ENCODE measurements at places on chromosomes 5 and 9.

- no peak for DNase-seq
Observed at GRCh38 chr5:82816926-82817325, 260.3 kb downstream of the TMEM167A start.

GRCh38 chr5:148998174-148998797 lies 64.6 kb downstream of the SH3TC2 start:
- no peak for DNase-seq

GRCh38 chr5:38208782-38209378 lies 49.5 kb upstream of the EGFLAM start:
- DNase-seq: no peak

GRCh38 chr5:111999286-111999685 lies 242.3 kb upstream of the NREP start:
- no peak for DNase-seq

- no peak for DNase-seq
Observed at GRCh38 chr9:4986783-4987182, 1.7 kb downstream of the JAK2 start.

GRCh38 chr5:94524841-94525697 lies 93.3 kb downstream of the KIAA0825 start:
- DNase-seq: no peak

DNA sequence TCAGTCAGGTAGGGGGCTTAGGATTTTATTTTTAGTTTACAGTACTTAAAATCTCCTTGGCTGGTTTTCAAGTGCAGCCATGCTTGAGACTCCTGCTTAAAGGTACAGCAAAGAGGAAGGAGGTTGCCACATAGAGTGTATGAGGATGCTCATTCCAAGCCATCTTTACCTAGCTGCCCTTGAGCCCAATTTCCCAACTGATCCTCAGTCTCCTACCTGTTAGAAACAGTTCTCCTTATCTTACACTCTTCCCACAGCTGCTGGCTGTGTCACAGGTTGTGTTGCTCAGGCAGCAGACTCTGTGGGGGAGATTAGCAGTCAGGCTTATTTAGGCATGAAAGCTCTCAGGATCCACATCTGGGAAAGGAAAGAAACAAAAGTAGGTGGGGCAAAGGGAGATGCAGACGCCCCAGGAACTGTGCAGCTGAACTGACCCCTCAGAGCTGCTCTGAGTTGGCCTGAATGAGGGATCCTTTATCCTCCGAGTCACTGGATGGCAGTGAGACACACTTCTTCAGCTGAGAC lies 95.1 kb downstream of the NMUR2 start:
- no peak for DNase-seq

DNA sequence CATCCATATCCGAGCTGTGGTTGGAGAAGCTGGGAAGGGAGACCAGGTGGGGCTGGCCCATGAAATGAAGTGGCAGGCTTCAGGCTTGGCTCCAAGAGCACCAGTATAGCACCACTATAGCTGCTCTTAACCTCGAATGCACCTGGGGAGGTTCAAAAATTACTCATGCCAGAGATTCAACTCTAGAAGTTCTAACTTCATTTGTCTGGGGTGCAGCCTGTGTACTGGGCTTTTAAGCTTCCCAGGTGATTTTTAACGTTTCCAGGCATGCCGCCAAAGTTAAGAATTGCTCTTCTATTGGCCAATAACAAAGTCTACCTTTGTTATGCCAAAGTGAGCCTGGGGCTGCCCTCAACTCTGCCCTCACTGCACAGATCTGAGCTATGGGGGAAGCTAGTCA lies 458 bp downstream of the PRSS3 start:
- DNase-seq: no peak

DNA sequence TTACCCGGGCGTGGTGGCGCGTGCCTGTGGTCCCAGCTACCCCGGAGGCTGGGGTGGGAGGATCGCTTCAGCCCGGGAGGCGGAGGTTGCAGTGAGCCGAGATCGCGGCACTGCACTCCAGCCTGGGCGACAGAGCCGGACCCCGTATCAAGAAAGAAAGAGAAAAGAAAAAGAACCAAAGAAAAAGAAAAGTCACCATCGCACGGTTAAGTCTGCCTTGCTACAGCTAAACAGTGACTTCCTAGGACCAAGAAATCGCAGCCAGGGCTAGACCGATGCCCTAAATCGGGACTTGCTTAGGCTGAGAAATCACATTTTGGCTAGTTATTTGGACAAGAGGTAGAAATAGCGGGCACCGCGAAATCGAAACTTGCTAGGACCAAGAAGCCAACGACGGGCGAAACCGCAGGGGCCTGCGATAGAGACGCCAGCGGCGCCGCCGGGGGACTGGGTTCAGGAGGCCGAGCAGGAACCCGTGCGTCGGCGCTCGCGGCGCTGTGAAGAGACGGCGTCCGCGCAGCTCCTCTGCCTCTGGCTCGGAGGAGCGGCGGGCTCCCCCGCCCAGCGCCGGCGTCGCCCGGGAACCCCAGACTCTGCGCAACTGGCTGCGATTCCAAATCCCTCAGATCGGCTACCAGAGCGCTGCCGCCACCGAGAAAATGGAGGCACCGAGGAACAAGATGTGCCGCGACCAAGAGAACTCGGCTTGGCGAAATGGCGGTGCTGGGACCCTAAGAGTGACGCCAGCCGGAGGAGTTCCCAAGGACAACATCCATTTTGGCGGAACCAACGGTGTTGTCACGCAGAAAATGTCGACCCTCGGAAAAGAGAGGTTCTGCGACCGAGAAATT lies 26.1 kb upstream of the ANXA2R start:
- DNase-seq: peak; percentile 44

DNA sequence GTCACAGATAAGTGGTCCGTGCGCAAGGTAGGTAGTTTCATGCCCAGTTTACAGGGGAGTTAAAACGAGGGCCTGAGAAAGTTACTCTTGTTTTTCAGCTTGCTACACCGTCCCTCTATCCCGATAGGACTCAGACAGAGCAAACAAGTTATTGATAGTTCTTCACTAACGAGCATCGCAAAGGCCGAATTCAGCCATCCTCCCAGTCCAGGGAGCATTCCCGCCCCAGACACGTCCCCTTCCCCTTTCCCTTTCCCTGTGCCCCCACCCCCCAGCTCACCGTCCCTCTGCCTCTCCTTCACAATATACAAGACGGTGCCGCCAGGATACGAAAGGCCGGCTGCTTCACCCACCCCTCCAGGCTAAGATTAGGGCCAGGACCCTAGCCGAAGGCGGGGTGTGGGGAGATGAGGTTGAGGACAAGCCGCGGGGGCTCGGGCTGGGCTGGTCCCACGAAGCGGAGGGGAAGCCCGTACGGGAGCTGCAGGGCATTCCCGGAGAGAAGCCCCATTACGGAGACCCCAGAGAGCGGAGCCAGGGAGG lies 599 bp downstream of the KIAA1191 start:
- DNase-seq: no peak

- DNase-seq: no peak
Observed at GRCh38 chr9:83468821-83469220, 69.4 kb downstream of the FRMD3 start.

GRCh38 chr9:87673446-87674120 lies 52.3 kb upstream of the CTSL start:
- no peak for DNase-seq

GRCh38 chr9:83623679-83624076 lies 735 bp downstream of the IDNK start:
- DNase-seq: no peak

DNA sequence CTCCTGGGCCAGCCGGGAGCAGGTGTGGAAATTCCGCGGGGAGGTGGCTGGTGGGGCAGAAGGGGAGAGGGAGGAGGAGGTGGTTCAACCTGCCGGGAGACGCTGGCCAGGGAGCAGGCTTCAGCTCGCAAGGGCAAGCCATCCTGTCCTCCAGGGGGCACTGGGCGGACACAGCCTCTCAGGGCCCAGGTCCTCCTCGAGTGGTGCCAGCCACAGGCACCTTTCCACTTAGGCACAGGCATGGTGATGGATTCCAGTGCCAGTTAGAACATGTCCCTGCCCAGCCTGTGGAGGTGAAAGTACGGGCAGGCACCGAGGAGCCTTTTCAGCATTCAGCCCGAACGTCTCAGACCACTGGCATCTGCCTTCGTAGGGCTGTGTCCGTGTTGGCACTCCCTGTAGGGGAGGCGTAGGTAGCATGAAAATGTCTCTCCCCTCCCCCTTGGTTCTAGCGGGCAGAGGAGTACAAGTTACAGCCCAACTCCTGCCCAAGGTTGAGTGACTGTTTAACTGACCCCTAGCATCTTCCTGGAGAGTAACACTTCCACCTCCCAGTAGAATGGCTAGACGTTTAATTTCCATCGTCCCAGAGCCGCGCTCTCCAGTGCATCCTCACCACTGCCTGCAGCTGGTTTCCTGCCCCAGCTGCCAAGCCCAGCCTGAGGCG lies 48.9 kb downstream of the DAB2IP start:
- DNase-seq: no peak

DNA sequence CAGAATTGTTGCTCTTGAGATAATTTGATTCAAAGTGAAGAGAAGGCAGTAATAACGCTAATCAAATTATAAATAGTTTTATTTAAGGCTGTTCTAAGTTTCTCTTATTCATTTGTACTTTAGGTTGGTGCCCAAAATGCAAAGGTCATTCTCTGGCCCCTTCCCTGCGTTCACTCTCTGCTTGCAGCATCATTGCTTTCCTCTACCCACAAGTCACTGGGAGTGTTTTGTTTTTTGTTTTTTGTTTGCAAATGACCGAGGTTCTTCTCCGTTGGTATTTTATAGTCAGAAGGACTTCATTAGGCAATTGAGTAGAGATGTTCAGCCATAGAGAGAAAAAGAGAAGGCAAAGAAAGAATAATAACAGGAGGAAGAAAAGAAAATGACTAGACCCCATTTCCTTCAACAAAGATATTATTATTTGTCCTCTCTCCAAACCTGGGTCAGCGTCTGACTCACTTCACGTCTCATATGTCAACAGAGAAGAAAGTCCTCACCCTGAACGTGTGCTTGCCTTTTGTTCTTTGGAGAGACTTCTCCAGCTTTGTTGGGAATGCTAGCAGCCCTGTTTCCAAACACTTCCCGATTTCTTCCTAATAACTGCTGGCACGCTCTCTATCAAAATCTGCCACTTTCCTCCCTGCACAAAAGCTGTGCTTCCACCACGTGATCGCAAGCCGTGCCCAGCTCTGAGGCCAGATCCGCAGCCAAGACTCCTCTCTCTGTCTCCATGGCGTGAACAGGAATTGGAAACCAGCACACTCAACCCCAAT lies 119.8 kb downstream of the EBF1 start:
- DNase-seq: no peak

DNA sequence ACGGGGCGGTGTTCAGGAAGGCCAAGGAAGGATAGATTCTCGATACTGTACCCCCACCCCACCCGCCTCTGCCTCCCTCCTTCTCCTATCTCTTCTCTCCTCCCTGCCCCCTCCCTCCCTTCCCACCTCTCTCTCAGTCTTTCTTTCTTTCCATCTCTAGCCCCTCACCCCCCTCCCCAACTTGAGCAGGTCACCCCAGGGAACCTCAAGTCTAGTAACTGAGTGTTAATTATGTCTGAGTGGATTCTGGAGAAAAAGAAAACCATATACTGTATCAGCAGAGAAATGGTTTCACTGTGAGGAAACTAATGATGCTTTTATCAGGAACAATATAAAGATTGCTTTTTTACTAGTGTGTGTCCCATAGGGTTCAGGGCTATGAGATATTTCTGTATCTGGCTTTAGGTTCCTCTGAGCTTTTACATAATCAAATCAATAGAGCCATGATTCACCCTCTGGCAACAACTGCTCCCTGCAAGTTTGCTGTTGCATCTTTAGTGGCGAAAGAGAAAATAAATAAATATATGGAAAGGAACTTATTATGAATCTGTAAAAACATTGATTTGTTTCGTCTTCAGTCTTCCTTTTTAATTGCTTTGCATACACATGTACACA lies 639.7 kb downstream of the CCDC171 start:
- no peak for DNase-seq

DNA sequence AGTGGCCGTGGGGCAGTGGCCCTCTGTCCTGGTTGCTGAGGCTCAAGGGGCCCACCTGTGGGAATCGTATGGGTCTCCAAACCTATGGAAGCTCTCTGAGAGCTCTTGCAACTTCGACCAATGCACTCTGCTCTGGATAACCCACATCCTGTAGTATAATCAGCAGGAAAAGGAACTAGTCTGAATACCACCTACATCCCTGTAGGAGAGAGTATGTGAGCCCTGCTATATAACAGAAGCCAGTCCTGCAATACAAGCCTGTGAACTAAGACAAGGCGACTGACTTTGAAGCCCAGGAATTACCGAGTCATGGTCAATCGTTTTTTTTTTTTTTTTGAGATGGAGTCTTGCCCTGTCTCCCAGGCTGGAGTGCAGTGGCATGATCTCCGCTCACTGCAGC lies 29.8 kb upstream of the BICD2 start:
- DNase-seq: no peak

- DNase-seq: no peak
Observed at GRCh38 chr9:37184905-37185867, 64.8 kb downstream of the ZCCHC7 start.

DNA sequence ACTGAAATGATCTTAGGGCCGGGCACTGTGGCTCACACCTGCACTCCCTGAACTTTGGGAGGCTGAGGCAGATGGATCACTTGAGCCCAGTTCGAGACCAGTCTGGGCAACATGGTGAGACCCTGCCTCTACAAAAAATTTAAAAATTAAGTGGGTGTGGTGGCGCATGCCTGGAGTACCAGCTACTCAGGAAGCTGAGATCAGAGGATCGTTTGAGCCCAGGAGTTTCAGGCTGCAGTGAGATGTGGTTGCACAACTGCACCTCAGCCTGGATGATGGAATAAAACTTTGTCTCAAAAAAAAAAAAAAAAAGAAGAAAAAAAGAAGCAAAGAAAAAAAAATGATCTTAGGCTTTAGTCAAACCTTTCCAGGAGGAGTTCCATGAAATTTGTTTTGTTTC lies 41.8 kb downstream of the MEF2C start:
- DNase-seq: no peak

- DNase-seq: no peak
Observed at GRCh38 chr9:134214766-134215419, 50.5 kb upstream of the RNU6ATAC start.

DNA sequence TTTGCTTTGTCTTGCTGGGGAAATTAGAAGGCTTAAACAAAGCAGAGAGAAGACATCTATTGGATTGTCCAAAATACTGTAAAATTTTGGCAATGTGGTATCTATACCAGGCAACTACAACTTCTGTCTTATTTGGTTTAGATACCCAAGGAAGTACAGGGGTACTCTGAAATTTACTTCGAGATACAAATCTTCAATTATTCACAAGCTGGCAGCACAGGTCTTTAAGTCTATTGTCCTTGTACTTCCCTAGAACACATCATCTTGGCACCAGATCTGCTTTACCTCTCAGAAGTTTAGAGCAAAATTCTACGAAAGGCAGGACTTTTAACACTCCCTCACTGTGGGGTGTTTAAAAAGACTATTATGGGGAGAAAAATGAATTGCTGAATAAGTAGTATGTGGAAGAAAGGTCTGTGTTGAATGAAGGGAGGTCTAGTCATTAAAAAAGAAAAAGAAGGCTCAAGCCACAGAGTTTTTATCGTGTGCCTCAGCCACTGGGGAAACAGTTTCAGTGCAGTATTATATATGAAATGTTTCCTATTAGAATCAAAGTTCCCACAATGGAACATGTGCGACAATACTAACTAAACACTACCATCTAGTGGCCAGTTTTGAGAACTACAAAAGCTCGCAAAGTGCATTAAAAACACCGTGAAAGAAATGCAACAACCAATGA lies 93.7 kb downstream of the PDE4D start:
- no peak for DNase-seq

DNA sequence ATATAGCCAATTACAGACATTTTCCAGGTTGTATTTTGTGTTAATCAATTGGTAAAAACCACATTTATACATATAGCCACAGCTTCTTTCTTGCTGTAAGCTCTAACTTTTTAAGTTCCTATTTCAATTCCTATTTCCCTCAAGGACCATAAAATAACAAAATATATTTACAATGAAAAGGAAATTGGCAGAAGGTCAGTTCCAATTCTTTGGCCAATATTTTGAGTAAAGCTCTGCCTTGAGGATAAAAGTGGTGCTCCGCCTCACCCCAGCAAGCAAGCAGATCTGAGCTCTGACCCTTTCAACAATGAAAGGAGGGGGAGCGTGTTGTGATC lies 203.4 kb upstream of the RASEF start:
- no peak for DNase-seq

Measured in NCI-H1417 treated with DMSO at 0.1 percent for 48 hours (cell line).